ELF-1 (cell line): ENCODE measurements at places on chromosomes 11 and 22.

GRCh38 chr22:28424427-28425080 lies 255.1 kb downstream of the TTC28 start:
- DNase-seq: no peak

DNA sequence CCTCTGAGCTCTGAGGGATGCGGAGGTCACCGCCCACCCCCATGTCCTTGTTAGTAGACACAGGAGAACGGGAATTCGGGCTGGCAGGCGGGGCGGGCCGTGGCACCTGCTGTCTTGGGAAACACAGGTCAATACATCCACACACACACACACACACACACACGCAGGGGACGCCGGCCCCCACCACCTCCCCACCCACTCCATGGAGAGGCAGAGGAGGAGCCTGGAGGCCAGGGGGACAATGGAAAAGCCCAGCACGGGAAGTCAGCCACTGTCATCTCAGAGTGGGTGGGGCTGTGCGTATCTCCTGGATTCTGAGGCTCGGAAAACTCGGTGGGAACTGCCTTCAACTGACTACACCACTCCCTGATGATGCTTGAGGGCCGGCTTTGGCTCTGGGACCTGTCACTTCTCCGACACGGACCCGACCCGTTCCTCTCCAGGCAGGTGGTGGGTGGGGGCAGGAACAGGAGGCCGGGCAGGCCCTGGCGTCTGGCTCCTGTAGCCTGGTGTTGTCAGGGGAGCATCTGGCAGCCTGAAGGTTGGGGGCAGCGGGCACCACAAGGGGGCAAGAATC lies 18.5 kb upstream of the TMEM184B start:
- peak; percentile 58 for DNase-seq

DNA sequence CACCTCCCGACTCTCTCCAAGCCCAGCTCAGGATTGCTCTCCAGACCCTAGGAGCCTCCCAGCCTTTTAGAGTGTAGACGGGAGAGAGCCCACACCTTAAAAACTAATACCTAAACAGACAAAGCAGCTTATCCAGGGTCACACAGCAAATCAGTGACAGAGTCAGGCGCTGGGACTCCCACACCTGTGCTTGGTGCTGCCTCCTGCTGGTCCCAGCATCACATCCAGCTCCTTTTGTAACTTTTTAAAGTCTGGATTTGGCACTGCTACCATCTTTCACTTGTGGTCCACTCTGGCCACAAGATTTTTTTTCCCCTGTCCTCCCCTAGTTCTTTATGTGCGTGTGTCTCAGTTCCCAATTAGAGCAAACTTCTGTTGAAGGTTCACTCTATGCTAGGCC lies 4.7 kb downstream of the ANO1 start:
- DNase-seq: no peak

DNA sequence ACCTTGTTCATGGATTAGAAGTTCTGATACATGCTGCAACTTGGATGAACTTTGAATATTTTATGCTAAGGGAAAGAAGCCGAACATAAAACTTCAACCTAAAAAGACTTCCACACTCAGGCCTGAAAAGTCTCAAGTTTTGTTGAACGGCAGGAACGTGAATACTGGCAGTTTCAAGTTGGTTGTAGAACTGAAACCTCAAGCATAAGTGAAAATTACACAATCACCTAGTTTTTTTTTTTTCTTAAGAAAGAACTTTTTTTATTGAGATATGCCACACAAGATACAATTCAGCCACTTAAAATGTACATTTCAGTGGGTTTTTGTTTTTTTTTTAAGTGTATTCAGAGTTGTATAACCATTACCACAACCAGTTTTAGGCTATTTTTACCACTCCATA lies 50.8 kb upstream of the ADORA2A start:
- DNase-seq: no peak

DNA sequence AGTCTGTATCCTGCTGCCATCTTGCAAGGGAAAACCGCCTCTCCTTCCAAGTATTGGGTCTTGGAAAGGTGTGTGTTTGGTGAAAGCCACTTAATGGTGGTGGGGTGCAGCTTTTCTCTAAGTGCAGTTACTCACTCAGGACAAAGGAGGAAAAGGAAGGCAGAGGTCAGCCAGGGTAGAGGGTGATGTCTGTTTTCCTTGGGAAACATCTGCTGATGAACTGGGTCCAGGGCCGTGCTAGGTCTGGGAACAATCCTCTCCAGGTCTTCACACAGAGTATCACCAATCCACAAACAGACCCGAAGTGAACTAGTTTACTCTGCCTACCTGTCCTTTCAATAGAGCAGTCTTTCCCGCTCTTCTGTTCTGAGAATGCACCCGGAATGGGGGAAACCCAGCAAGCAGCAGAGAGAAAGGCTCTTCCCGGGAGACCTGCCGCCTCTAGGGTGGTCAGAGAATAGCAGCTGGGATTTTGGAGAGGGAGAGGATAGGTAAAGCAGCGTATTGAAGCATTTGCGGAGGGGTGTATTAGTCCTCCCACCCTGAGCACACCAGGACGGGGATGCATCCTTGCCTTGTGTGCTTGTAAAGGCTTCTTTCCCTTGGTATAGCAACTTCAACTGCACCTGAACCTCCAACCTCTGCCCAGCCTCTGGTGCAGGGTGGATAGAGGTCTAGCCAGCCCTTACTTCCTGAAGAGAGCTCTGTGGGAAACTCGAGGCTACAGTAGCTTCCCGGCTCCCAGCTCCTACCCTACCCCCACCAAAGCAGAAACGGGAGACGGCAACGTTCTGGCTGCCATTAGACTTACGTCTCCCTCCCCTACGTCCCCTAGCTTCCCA lies 20.7 kb downstream of the LHFPL7 start:
- DNase-seq: peak; percentile 58

DNA sequence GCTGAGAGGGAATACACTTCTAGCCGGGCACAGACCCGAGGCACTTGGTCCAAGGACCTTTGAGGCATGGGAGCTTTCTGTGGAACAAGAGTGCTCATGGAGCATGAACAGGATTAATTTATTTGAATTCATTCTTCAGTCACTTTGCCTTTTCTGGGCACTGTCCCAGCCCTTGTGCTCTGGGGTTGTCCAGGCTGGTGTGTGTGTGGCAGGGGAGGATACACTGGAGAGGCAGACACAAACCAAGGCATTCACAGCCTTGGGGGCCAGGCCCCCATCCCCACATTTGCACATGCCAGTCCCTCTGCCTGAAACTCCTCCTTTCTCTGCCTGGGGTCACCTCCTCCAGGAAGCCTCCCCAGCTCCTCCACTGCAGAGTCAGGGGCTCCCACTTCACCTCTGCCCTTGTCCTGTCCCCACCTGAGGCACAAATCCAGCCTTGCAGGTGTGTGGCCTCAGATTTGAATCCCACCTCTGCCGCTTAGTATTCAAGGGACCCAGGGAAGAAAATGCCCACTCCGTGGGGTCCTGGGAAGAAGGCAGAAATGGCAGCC lies 55.5 kb downstream of the MYO7A start:
- no peak for DNase-seq

GRCh38 chr11:95592471-95592870 lies 197.1 kb downstream of the FAM76B start:
- DNase-seq: peak; percentile 74

GRCh38 chr11:91972665-91973266 lies 251.9 kb upstream of the FAT3 start:
- no peak for DNase-seq

GRCh38 chr11:100869328-100869727 lies 182.2 kb downstream of the ARHGAP42 start:
- no peak for DNase-seq

- no peak for DNase-seq
These were observed 12.4 kb downstream of the GRAP2 start for GRCh38 chr22:39913321-39913720.

DNA sequence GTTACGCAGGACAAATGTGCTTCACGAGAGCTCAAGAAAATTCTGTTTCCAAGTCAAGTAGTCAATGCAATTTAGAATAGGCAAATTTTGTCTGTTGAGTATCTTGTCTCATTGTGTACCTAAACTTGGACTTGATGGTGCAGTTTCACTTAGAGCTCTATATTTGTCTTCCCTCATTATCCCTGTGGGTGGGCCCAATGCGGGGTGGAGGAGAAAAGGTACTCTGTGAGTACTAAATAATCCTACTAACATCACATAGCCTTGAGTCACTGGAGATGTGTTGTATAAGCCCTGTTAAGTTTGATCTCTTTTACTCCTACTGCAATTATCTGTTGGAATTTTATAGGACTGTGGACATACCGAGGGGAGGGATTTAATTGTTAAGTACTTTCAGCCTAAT lies 331.2 kb downstream of the METTL15 start:
- DNase-seq: no peak
